ENCODE measurements at places on chromosomes 4 and X. TPM values are rescaled to one million over a fixed set of nuclear protein-coding genes. Genes with fewer than 3 reads are reported as not detected.
A peak's percentile ranks its signal among the peaks of the same experiment; 100 is the strongest.

DNA sequence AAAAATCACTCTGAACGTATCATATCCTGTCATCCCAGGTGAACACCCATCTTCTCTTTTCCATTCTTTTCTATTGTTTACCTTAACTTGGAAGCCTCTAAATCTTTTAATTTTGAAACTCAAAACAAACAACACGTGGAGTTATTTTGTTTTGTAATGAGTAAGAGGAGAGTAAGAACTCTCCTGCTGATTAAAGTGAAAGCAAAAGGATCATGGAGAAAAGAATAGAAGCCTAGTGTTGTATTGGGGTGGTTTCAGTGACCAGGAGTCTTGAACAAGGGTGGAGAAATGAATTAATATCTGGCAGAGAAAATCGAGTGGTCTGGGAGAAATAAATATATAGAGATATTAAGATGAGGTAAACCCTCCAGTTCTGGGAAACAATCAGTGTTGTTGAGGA is 237.4 kb upstream of the UGT8 start:
- no peak for DNase-seq

Gene CXCL11
- 0.26 TPM for total RNA-seq

Gene IGSF1
- 0.05 TPM for total RNA-seq

- no peak for DNase-seq
These were observed 52.6 kb downstream of the RS1 start for GRCh38 chrX:18619288-18619687.

DNA sequence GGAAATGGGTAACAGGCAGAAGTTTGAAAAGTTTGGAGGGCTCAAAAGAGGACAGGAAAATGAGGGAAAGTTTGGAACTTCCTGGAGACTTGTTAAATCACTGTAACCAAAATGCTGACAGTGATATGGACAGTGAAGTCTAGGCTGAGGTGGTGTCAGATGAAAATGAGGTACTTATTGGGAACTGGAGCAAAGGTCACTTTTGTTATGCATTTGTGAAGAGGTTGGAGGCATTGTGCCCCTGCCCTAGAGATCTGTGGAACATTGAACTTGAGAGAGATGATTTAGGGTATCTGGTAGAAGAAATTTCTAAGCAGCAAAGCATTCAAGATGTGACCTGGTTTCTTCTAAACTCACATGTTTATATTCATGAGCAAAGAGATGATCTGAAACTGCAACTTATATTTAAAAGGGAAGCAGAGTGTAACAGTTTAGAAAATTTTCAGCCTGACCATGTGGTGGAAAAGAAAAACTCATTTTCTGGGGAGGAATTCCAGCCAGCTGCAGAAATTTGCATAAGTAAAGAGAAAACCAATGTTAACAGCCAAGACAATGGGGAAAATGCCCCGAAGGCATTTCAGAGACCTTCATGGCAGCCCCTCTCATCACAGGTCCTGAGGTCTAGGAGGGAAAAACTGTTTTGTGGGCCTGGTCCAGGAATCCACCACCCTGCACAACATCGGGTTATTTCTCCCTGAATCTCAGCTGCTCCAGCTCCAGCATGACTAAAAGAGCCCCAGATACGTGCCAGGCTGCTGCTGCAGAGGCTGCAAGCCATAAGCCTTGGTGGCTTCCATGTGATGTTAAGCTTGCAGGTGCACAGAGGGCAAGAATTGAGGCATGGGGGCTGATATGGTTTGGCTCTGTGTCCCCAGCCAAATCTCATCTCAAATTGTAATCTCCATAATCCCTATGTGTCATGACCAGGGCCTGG is 632.5 kb upstream of the GNPDA2 start:
- no peak for DNase-seq

Gene ENPEP
- total RNA-seq: not detected

- DNase-seq: peak; percentile 63
These were observed 30.3 kb downstream of the STPG2 start for GRCh38 chr4:98113012-98113411.

Gene LRAT
- total RNA-seq: 10.3 TPM

- peak; percentile 11 for DNase-seq
These were observed 92.9 kb downstream of the FNIP2 start for GRCh38 chr4:158861766-158862165.

DNA sequence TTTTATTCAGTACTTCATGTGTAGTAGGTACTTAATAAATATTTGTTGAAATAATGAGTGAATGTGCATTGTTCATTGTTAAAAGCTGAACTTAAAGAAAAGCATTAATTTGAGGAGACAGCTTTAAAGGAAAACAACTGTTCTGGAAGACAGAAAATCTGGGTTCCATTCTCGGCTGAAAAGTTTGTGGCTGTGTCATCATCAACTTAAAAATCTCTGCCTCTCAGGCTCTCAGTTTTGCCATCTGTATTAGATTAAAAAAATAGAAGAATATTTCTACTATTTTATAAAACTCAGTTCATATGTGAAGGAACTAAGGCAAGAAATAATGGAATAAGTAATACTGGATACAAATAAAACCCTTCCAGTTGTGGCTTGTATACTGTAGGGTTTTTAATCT is 62.5 kb downstream of the FSTL5 start:
- DNase-seq: no peak
